ENCODE measurements at places on chromosomes 4 and X.

DNA sequence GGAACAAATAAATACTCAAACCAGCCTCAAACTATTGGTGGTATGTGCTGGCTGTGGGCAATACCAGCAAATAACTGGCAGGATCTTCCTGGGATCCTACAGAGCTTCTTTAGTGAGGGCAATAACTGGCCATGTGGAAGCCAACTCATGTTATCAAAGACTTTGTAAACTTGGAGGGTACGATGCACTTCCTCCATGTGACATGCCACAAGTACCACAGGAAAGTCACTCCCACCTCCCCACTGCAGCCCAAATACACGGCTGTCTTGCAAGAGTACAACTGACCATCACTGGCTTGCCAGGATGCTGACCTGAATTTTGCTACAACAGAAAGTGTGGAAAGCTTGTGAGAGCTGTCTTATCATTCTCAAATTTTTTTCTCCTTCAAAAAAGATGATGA is 93.3 kb upstream of the MAML3 start:
- no peak for DNase-seq

DNA sequence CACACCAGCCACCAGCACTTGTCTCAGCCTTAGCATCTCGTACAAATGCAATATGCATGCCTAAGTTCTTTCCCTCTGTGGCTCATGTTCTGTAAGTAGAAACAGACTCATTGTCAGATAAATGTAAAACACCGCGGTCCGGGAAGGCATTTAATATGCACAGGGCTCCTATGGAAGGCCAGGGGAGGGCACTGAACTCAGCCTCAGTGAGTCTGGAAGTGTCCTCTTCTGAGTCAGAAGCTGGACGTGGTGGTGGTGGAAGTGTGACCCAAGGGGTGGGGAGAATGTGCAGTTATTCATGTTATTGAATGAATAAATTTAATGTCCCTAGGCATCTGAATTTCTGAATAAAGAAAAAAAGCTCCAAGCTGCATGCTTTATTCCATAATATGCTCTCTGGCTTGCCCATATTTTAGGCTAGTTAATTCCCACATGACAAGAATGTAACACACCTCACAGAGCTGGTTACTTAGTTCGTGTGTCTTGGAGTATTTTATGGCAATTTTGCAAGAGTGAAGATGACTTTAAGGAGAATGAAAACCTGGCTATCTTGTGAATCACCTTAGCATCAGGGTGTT is 193.1 kb upstream of the GATB start:
- no peak for DNase-seq

DNA sequence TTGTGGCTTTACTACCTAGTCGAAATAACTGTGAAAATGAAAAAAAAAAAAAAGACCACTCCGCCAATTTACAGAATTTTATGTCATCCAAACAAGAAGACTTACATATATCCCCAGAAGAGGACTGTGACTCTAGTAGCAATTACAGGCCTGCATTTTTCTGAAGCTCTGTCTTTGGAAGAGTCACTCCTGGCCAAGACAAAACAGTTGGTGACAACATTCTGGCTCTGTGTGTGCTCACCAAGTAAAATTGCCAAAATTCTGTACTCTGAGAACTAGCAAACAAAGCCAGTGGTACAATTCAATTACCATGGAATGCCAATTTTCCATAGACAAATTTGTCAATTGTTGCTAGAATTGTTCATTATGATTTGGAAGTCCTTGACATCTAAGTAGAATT is 311.1 kb downstream of the PDGFC start:
- DNase-seq, result no peak

DNA sequence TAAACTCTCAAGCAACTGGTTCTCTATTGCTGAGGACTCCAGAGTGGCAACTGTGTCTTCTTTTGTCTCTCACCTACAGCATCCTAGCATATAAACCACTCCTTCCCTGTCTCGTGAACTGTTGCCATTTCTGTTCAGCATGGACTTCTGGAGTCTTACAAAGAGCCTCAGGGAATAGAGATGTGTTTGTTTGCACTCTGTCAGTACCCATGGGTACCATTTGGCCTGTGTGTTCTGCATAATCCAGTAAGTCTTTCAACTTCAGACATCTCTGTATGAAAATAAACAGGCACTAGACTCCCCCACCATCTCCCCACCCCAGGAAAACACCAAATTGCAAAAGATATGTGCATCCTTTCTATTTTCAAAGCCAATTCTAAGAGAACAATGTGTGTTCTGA is 1351.6 kb upstream of the PABPC4L start:
- no peak for DNase-seq

DNA sequence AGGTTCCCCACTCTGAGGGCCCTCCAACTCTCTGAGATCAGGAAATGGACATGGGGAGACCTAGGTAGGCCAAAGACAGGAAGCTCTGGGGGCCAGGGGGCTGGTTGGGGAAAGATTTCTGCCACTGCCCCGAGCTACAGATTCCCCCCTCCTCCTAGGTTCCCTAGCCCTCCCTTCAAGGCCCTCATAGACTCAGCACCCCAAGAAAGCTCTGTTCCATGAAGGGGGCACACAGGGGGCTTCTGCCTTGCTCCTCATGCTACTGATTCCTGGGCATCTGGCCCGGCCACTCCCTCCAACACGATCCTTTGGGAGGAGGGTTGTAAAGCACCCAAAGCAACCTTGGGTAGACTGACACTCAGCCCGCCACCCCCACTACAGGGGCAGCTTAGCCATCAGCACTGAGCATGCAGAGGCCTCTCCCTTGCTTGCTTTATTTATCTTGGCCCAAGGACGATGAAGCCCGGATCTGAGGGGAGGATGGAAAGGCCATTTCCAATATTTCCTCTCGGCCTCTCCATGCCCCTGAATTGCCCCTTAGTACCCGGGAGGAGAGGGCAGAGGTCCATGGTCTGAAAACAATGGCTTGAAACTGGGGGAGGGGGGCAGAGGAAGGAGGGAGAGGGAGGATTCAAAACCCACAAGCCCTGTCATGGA is 146.7 kb downstream of the PJA1 start:
- DNase-seq, result no peak

DNA sequence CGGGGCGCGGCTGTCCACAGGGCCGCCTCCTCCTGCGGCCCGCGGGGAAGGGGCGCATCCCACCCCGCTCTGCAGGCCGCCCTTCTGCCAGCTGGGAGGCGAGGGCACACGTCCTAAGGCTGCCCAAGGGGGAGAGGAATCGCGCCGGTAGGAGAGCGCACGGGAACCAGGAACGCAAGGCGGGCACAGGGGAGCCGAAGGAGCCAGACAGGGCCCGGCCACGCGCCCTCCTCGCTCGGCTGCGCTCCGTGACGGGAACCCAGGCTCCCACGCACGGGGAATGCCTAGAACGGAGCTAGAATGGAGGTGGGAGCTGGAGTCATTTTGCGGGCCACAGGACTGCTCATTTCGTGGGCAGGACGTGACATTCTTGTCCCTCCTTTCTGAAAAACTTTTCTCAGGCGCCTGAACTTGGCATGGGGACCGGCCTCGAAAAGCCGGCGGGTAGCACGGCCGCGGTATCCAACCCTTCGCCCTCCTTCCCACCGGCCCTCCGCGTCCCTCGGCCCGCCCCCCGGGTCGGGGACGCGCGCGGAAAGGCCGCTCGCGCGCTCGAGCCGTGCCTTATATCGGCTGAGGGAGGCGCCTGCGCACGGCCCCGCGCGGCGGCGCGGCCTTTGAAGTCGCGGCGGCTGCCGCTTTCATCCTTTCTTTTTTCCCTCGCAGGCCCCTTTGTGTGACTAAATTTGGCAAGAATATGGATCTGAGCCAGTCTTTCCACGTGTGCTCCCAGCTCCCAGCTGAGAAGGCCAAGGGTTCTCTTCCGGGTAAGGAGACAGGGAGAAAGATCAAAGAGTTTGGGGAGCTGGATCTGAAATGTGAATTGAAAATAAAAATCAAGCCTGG is 4.2 kb upstream of the LEF1 start:
- DNase-seq, result peak; percentile 57

DNA sequence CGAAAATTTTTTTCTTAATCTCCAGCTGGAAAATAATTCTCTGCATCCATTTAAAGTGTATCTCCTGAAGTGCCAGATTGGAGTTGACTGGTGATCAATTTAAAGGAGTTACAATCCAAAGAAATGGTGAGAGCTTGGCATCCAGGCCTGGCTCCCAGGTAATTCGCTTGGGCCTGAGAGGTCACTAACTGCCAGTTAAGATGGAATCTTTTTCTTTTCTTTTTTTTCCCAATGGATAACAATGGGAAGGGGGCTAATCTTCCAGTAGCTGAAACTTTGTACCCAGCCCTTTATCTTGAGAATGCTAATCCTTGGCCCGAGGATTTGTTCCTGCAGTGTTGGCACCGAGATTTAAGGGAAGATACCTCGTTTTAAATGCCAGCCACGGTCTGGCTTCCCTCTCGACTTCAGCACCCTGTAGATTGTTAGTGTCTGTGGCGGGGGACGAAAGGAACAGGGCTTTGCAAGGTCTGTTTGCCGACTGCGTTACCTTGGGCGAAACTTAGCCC is 13.3 kb upstream of the PITX2 start:
- DNase-seq, result no peak

DNA sequence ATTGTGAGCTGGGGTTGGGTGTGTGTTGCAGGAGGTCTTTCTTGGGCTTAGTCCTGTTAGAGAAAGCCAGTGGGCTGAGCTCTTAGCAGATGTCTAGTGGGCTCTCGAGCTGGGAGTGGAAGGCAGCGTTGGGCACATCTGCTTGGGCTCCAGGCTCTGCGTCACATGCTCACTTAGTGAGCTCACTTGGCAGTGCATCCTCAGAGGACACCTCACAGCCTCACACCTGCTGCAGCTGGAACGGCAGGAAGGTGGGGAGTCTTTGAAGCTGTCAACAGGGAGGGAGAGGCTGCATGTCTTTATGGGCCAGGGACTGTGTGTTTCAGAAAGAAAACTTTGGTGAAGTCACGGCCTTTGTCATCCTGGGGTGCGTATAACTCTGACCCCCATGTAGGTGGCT is 82.2 kb downstream of the PSAPL1 start:
- DNase-seq, result no peak

DNA sequence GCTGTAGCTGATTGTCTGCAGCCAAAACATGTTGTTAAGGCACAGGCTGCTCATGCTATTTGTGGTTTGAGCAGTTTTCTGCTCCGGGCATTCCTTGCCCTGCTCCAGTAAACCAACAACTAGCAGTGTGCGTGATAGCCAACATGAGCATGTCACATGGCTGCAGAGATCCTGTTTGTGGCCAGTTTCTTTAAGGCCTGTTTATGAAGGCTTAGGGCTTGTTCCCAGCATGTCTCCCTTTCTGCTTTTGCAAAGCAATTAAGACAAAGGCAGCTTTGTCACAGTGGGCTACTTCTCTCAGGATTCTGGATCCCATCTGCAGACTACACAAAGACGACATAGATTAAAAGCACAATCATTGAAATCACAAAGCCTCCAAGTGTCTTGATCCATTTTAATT is 160.5 kb downstream of the ZNF518B start:
- DNase-seq, result no peak

GRCh38 chr4:56703378-56703777 is 22.3 kb upstream of the HOPX start:
- no peak for DNase-seq

GRCh38 chr4:2135083-2135482 is 76.0 kb downstream of the NAT8L start:
- peak; percentile 2 for DNase-seq

GRCh38 chr4:158936238-158936637 is 166.6 kb upstream of the RAPGEF2 start:
- no peak for DNase-seq

GRCh38 chr4:73663576-73663975 is 43.3 kb upstream of the RASSF6 start:
- DNase-seq, result no peak

GRCh38 chrX:123899701-123900100 is 39.8 kb downstream of the XIAP start:
- no peak for DNase-seq

DNA sequence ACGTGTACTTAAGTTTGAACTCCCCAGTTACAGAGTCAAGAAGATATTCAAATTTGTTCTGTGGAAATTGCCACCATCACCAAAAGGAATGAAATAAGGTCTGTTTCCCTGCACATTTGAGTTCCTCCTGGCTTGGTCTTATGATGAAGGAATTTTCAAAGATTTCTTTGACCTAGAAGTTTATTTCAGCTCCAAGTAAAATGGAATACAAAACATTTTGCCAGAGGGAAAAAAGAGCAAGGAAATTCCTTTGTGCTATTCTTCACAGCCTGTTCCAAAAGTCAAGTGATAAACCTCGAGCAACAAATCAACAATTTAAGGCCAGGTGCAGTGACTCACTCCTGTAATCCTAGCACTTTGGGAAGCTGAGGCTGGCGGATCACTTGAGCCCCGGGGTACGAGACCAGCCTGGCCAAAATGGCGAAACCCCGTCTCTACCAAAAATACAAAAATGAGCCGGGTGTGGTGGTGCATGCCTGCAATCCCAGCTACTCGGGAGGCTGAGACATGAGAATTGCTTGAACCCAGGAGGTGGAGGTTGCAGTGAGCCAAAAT is 3.4 kb downstream of the NKRF start:
- no peak for DNase-seq

GRCh38 chrX:132855780-132856341 is 102.6 kb downstream of the HS6ST2 start:
- DNase-seq, result no peak

- no peak for DNase-seq
Measured at GRCh38 chrX:31268359-31268758, 196.5 kb upstream of the FTHL17 start.

DNA sequence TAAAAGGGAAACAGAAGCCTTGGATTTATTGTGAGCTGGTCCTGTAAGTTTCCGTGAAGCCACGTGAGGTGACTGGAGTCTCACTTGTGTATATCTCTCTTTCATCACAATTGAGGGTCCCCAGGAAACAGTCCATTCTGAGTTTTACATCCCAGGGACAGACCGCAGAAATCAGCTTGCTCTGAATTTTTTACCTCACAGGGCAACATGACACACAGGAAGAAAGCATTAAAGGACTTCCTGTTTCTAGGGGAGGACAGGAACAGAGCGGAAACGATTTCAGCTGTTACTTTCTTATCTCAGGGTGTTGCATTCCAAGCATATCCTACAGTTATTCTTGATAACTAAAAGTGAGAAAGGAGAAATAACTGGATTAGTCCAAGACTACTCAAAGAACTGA is 553.5 kb downstream of the TRAM1L1 start:
- DNase-seq, result no peak

GRCh38 chr4:23135792-23136645 is 443.3 kb downstream of the GBA3 start:
- peak; percentile 14 for DNase-seq

DNA sequence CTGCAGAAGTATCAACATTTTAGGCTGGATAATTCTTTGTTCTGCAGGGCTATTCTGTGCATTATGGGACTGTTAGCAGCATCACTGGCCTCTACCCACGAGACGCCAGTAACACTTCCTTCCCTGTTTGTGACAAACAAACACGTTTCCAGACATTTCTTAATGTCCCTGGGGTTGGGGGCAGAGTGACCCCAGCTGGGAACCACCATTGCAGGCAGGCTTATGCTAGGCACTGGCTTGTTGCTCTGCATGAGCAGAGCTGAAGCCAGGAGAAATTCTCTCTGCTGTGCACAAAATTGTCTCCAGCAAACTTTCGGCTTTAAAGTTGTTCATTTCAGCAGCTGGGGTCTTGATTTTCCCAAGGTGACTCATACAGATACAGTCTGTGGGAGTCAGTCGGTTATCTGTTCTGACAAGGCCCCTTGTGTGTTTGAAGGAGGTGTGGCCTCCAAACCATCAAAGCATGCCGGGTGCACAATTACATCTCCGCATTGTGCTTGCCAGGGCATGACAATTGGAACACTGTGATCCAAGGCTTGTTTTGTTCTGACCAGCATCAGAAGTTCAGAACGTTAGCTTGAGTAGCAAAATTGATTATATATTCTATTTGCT is 156.4 kb upstream of the BOD1L1 start:
- no peak for DNase-seq

- DNase-seq, result no peak
Measured at GRCh38 chr4:71584585-71584984, 199.3 kb downstream of the GC start.

GRCh38 chr4:3674479-3674851 is 91.7 kb upstream of the ADRA2C start:
- DNase-seq, result no peak

Data from CD4-positive, alpha-beta T cell treated with Interleukin-15 for 4 hours (primary cell).